ENCODE measurements at places on chromosomes 3 and 15.
A peak's percentile ranks its signal among the peaks of the same experiment; 100 is the strongest.

- no peak for DNase-seq
Measured at GRCh38 chr15:78007211-78007931, 70.1 kb downstream of the TBC1D2B start.

DNA sequence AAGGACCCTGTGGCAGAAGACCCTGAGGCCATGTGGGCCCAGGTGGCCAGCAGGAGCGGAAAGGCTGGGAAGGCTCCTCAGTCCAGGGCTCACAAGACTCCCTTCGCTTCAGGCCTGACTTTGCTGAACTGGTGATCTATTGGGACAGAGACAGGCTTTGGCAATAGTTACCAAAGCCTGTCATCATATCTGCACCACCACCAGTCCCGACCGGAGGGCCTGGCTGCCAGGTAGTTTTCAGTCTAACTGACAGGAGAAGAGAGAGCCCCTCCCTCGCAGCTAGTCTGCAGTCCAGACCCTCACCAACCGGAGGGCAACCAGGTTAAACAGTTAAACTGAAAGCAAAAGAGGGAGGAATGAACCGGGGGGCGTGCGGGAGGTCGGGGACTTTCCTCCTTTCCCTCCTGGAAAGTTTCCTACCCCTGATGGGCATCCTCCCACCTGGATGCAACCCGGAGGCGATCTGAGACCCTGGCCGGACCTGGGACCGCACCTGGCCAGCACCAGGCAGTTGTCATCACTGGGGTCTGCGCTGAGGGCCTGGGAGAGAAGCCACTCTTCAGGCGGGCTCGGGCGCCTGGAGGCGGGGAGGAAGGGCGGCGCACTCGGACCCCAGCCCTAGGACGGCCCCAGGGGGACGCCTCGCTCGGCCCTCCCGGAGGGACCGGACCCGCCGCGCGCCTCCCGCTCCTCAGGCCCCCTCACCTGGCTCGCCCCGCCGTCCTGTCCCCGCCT is 435 bp downstream of the RAB27A start:
- DNase-seq, result no peak

DNA sequence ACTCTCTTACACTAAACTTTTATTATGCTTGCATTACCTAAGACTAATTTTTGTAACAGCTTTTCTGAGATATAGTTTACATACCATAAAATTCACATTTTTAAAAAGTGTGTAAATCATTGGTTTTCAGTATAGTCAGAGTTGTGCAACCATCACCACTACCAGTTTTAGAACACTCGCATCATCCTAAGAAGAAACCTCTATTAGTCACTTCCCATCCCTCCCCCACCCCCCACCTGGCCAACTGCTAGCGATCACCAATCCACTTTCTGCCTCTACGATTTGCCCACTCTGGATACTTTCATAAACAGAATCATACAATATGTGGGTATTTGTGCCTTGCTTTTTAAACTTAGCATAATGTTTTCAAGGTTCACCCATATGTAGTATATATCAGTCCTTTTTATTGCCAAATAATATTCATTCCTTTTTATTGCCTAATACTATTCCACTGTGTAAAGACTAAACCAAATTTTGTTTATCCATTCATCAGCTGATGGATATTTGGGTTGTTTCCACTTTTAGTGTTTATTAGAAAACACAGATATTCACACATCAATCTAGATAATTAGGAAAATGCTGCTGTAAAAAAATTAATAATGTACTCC is 23.0 kb downstream of the UBP1 start:
- DNase-seq, result no peak

DNA sequence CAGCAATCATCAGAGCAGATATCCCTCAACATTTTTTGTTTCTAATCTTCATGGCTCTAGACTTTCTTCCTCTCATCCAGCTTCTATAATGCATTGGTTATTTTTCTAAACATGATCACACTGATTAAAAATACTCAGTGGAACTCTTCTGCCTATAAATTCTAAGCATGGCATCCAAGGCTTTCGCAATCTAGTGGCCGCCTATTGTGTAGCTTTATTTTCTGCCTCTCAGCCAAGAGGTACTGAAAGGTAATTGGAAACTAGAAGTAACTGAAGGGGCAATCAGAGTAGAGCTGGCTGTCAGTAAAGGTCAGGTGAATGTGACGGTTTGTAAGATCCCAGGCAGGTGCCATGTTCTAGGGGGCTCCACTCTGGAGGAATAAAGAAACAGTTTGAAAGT is 33.4 kb downstream of the OXSM start:
- DNase-seq, result no peak

- no peak for DNase-seq
Measured at GRCh38 chr3:174035328-174035886, 637.9 kb downstream of the NLGN1 start.

GRCh38 chr3:24185738-24186384 is 240.8 kb downstream of the NR1D2 start:
- peak; percentile 9 for DNase-seq

DNA sequence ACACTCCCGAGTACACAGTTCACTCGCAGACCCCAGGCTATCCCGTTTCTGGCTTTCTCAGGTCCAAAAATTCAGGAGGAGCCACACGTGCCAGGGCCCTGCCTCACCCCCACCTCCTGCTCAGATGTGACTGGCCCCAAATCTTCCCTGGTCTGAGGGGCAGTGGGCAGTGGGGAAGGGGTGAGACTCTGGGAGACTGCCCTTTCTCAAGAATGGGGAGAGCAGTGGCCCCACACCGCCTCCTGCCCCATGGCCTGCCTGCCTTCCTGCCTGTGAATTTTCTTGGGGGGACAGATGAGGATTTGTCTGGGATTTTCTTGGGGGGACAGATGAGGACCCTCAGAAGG is 174.6 kb downstream of the MEGF11 start:
- DNase-seq, result no peak

DNA sequence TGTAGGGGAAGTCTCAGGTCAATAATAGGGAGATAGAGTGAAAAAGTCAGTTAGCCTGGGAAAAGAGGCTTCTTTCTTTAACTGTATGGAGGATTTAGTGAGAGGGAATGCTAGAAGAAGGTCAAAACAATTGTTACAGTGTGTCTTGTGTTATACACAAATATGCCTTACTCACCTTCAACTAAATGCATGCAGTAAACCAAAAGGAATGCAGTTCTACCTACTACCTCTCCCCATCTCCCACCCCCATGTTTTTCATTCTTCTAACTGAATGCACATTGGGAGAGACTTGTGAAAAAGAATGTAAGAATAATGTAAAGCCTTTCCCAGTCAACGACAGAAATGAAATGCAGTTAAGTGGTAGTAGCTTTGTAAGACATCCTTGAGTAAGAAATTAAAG is 33.8 kb downstream of the CCDC66 start:
- no peak for DNase-seq

DNA sequence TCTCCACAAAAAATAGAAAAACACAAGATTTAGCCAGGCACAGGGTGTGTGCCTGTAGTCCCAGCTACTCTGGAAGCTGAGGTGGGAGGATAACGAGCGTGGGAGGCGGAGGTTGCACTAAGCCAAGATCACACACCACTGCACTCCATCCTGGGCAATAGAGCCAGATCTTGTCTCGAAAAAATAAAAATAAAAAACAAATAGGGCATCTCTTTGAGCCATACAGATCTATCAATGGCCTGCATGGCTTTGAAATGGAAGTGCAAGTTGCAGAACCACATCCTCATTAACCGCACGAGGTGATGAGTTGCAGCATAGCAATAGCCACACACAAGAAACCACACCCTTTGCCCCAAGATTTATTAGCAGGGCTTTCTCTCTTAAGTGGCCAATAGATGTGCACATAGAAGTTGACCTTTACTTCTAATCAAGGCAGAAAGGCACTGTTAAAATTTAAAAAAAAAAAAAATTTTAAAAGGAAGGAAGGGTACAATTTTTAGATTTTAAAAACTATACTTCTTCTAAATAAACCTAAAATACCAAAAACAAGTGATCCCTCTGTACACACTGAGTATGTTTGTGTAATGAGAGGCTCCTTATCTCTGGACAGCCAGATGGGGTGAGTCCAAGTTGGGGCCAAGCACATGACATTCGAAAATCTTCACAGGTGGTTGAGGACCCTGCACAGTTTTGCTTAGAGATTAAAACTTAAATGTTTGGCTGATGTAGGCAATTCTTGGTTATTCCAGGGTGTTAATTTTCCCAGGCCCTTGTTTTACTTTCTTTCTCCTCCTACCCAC is 53.4 kb downstream of the FILIP1L start:
- DNase-seq, result no peak

GRCh38 chr3:105542282-105543019 is 175.7 kb downstream of the ALCAM start:
- DNase-seq, result no peak

DNA sequence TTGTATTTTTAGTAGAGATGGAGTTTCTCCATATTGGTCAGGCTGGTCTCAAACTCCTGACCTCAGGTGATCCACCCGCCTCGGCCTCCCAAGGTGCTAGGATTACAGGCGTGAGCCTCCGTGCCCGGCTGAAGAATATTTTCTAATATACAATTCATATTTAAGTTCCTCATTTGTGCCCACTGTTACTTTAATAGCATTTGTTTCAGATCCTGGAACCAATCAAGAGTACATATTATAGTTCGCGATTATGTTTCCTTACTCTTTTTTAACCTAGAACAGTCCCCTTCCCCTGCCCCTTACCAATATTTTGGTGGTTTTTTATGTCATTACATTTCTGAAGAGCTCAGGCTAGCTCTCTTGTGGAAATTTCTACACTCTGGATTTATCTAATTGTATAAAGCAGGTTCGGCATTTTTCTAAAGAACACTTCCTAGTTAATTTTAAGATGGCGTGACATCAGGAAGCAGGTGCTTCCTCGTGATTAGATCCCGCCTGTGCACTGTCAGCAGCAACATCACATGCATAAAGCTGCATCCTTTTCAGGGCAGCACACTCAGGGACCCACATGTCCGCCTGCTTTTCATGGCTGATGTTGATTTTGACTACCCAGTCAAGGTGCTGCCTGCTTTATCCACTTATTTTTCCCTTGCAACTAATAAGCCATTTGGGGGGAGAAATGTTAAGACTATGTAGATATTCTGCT is 88.7 kb upstream of the EPHB3 start:
- DNase-seq, result no peak

DNA sequence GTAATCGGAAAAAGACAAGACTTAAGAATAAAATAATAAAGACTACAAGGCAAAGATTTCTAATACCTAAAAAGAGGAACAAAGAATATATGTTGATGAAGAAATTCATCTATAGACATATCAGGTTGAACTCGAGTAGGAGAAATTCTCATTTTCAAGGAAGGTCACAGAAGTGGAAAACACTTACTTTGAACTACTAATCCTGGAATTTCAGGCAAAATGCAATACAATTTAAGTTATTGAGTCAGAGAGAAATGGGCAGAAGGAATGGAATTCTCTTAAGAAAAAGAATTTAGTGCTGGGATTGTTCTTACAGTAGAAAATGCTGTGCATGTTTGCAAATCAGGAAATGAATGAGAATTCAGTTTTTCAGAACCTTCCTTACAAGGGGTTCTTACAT is 135.9 kb upstream of the TGFBR2 start:
- DNase-seq, result no peak

- no peak for DNase-seq
Measured at GRCh38 chr3:141444586-141445285, 42.1 kb upstream of the RASA2 start.

DNA sequence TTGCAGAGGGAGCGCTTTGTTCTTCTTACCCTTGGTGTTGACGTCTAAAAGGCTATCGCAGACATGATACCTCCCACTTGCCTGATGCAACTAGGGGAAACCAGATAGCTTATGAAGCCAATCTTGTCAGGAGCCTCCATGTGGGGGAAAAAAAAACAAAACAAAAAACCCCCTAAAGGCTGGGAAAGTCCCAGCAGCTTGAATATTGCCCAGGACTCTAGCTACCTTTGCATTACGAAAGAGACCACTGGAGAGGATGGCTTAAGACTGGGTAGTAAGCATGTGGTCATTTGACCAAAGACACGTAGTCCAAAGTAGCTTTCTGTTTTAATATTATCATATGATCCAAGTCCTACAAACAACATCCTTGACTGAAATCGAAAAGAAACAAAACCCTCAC is 120.7 kb upstream of the WNT5A start:
- peak; percentile 4 for DNase-seq

- DNase-seq, result no peak
Measured at GRCh38 chr3:115855911-115856310, 232.6 kb downstream of the GAP43 start.

GRCh38 chr15:88077296-88078020 is 179.1 kb downstream of the NTRK3 start:
- no peak for DNase-seq

GRCh38 chr15:47582233-47582632 is 135.1 kb upstream of the SEMA6D start:
- DNase-seq, result no peak

- DNase-seq, result no peak
Measured at GRCh38 chr3:158802409-158803268, 785 bp downstream of the MFSD1 start.

DNA sequence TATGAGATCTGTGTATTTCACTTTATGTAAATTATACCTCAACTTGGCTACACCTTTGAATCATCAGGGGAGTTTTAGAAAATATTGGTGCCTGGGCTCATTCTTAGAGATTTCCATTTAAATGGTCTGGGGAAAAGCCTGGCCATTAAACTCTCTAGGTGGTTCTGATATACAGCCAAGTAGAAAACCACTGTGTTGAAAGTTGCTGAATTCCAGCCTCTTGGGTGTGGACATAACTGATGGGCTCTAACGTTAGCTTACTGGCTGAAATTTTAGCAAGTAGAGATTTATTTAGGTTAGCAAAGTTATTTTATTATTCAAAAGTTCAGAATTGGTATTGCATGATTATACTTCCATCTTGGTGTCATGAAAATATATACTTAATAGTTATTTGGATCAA is 84.1 kb downstream of the ATG7 start:
- no peak for DNase-seq

DNA sequence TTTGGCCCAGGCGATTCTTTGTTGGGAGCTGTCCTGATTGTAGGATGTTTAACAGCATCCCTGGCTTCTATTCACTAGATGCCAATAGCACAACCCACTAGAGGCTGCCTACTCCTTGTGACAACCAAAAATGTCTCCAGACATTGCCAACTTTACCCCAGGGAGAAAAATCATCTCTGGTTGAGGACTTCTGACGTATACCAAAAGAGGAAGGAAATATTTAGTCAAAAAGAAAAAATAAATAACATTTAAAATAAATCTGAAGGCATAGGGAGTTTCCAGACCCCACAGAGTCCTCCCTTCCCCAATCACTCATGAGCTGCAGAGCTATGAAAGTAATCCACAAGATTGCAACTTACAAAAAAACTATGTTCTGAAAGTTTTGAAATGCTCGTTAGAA is 61.0 kb downstream of the MECOM start:
- DNase-seq, result no peak

GRCh38 chr3:61637088-61638051 is 76.0 kb downstream of the PTPRG start:
- peak; percentile 2 for DNase-seq

DNA sequence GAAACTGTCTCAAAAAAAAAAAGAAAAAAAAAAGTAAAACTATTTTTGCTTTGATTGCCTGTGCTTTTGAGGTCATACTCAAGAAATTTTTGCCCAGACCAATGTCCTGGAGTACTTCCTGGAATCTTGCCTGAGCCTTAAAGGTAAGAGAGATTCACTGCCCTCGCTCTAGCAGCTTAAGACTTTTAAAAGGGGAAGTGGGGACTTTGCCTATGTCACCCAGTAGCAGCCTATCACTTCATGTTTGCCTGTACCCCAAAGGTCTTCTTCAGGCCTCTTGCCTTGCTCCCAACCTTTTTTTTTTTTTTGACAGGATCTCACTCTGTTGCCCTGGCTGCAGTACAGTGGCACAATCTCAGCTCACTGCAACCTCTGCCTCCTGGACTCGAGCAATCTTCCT is 18.9 kb upstream of the GOLGB1 start:
- DNase-seq, result no peak
